ENCODE measurements at places on chromosomes 6 and 20.

DNA sequence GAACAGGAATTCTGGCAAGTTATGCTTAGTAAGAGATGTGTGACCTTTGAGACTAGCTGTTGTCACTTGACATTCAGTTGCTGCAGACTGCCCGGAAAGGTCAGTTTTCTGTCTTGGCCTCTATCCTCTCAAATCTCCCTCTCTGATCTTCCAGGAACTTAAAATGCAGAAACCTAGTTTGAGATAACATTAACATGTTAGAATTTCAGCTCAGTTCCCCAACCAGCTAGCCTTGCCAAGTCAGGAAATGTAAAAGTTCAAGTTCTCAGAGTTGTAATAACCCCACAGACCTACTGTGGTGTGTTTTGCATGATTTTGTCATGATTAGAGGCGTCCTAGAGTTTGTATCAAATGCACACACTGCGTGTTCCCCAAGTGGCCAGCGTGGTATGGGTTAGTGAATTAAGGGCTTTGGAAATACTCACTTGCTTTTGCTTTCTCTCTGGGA is 46.6 kb downstream of the DUSP22 start:
- DNase-seq = no peak

DNA sequence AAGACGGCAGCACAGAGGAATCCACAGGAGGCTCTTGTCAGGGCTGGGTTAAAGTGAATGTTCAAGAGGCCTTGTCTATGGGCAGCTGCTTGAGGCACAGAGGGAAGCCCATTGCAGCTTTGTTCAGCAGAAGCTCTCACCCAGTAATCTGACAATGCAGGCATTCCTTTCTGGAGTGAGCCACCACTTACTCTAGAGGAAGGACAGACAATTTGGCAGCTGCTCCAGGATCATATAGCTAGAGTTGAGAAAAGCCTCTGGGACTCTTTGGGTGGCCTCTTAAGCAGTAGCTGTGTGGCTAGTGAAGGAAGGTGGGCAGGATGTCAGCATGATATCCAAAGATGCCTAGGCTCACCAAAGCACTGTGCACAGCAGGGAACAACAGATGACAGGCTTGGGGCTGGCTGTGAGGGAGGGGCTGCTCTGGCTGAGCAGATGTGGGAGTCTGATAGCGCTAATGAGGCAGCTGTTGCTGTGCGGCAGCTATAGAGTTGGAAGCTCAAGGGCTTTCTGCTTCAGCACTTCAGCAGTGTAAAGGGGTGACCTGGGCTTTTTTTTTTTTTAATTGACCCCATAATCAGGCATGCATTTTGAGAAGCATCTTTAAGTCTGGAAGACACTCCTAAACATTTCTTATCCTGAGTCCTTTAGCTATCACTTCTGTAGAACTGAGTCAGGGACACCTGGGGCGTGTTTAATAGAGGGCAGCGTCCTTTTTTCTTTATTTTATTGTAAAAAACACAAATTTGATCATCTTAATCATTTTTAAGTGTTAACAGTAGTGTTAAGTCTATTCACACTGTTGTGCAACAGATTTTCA is 27.2 kb downstream of the CMTR1 start:
- no peak for DNase-seq

GRCh38 chr6:25628471-25629197 is 23.4 kb upstream of the SCGN start:
- DNase-seq = no peak

- no peak for DNase-seq
These were observed 38.9 kb downstream of the CSNK2A1 start for GRCh38 chr20:504632-505075.

GRCh38 chr20:14712302-14712739 is 374.9 kb upstream of the FLRT3 start:
- no peak for DNase-seq

DNA sequence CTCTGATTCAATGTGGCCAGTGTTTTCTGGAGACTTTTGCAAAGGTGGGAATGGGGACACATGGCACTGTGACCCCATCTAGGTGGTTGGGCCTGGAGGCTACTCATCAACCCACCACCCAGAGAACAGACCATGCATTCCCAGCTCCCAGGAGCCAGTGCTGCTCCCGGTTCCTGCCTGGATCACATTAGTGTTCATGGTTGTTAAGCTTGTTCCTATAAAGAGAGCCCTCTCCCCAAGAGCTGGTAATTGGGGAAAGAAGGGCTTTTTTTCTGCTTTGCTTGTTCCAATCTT is 102.0 kb downstream of the PHACTR3 start:
- no peak for DNase-seq

GRCh38 chr6:110876170-110876773 is 1.7 kb downstream of the AMD1 start:
- peak; percentile 26 for DNase-seq

DNA sequence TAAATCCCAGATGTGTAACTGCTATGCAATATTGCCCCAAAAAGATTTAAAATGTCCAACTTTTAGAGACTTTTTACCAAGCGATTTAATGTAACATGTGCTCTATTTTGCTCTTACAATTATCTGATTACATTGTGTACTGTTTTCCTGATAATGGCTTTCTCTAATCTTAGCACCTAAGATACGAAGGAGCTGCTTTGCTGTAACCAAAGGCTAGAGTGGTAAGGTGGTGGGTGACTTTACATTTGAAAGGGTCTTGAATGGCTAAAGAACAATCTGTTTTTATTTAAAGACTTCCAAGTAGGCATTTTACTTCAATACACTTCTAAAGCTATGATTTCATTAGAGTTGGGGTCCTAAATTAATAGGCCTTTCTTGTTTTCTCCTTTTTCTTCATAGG is 1201.6 kb upstream of the MAP3K7 start:
- DNase-seq = no peak

DNA sequence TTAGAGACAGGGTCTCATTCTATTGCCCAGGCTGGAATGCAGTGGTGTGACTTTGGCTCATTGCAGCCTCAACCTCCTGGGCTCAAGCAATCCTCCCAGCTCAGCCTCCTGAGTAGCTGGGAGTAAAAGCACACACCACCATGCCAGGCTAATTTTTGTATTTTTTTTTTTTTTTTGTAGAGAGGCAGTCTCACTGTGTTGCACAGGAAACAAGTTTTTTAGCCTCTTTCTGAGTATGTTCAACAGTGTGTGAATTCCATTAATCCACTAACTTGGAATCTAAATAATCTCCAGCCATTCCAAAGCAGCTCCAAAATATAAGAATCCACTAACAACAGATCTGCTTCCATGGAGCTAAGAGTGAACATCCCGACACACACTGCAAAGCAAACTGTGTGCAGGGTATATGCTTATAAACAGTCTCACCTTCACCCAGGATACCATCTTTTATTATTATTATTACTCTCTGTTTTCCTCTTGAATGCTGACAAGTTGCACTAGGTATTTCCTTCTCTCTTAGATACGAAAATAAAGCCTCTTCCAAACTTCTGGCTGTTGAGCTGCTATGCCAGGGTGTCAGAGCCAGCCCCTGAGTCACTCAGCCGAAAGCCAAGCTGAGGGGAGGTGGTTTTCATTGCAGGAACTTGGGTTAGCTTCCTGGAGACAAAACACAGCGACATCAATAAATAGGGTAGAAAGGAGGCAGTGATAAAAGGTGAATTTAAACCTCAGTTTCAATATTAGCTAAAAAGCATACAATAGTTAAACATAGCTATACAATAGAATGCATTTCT is 264.9 kb downstream of the HIVEP2 start:
- DNase-seq = no peak

- DNase-seq = no peak
These were observed 167.3 kb downstream of the GRM4 start for GRCh38 chr6:33978412-33979150.

DNA sequence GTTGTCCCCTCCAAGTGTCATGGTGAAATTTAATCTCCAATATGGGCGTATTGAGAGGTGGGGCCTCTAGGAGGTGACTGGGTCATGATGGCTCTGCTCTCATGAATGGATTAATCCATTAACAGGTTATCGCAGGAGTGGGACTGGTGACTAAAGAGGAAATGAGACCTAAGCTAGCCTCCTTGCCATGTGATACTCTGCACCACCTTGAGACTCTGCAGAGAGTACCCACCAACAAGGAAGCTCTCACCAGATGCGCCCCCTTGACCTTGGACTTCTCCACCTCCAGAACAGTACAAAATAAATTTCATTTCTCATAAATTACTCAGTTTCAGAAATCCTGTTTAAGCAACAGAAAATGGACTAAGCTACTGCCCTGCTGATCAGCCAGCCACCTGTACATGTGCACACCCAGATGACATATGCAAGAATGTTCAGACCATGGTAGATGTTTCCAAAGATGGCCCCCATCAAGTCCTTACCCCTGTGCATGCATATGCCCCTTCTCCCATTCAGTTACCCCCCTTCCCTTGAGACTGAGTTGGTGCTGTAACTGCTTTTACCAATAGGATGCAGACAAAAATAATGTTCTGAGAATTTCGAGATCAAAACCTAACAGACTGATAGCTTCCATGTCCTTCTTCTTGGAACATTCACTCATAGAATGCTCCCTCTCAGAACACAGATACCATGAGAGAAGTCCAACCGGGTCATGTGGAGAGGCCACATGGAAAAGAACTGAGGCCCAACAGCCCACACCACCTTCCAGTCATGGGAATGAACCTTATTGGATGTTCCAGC is 28.4 kb downstream of the MAP3K5 start:
- no peak for DNase-seq

DNA sequence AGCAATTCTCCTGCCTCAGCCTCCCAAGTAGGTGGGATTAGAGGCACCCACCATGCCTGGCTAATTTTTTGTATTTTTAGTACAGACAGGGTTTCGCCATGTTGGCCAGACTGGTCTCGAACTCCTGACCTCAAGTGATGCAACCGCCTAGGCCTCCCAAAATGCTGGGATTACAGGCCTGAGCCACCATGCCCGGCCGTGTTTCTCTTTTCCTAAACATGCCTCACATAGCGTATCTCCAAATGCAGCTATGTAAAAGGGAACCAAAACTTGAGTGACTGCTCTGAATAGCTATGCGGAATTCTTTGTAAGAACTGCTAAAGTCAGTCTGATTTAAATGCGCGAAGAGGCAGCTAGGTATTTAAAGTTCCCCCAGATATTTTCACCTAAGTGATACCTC is 20.5 kb downstream of the BPIFA2 start:
- DNase-seq = no peak

GRCh38 chr6:3418496-3419060 is 38.3 kb downstream of the SLC22A23 start:
- no peak for DNase-seq

GRCh38 chr6:125503181-125503580 is 201.4 kb upstream of the HDDC2 start:
- DNase-seq = no peak

DNA sequence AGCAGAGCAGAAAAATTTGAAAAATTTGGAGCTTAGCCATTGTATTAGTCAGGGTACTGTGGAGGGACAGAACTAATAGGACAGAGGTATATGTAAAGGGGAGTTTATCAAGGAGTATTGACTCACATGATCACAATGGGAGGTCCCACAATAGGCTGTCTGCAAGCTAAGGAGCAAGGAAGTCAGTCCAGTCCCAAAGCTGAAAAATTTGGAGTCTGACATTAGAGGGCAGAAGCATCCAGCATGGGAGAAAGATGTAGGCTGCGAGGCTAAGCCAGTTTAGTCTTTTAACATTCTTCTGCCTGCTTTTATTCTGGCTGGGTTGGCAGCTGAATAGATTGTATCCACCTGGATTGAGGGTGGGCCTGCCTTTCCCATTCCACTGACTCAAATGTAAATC is 82.0 kb downstream of the SMPDL3A start:
- DNase-seq = no peak

GRCh38 chr6:15751721-15752350 is 89.0 kb upstream of the DTNBP1 start:
- DNase-seq = no peak

- DNase-seq = no peak
These were observed 846 bp downstream of the ZSCAN31 start for GRCh38 chr6:28335040-28335563.

GRCh38 chr6:79810871-79811270 is 136.5 kb downstream of the ELOVL4 start:
- DNase-seq = no peak

- no peak for DNase-seq
These were observed 491.4 kb upstream of the SOX4 start for GRCh38 chr6:21102201-21102600.

DNA sequence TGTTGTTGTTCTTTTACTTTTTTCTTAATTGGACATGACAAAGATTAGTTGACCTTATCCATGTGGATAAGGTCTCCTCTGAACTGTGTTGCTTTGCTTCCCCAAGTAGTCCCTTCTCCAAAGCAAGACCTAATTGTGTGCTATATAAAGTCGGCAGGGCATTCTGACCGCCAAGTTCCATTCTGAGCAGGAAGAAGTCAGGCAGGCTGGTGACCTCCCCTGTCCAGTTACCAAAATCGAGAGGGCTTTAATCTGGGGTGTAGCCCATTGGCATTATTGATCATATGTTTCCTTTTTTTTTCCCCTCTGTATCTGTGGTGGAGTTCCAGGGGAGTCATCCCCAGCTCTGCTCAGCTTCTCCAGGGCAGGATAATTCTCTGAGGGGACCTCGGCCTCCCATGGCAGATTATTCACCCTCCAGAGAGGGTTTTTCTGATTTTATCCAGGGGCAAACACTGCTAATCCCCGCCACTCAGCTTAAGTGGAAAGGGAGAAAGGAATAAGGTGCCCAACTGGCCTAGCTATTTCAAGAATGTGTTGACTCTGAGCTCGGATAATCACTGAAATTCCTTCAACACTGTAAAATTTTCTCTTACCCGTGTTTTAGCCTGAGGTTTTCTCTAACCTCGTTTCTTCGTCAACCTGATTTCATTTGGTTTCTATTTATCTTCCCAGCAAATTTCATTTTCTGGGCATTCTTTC is 71.8 kb upstream of the L3MBTL3 start:
- no peak for DNase-seq

GRCh38 chr20:16761305-16761829 is 13.2 kb downstream of the OTOR start:
- DNase-seq = no peak

DNA sequence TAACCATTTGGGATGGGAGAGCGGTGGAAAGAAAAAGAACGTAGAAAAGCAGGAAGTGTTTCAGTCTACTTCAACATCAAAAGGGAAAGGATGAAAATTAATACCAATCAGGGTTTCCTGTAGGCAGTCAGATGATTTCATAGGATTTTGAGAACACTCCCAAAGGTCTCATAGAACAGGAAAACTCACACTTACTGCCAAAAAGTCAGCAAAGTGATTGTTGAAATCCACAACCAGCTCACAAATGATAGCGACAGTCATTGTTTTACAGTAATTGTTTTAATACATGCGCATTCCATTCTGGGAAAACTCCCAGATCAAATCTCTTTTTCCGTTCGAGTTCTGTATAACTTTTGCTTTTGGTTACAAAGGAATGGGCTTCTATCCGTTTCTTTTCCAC is 5.3 kb upstream of the CNKSR3 start:
- no peak for DNase-seq

DNA sequence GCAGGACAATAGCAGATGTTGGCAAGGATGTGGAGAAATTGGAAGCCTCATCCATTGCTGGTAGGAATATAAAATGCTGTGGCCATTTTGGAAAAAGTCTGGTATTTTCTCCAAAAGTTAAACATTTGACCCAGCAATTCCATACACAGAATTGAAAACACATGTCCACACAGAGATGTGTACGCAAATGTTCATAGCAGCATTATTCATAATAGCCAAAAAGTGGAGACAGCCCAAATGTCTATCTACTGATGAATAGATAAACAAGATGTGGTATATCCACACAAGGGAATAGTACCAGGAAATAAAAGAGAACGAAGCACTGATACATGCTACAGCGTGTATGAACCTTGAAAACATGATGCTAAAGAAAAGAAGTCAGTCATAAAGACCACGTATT is 40.5 kb downstream of the CFAP61 start:
- DNase-seq = no peak

All from stimulated activated CD8-positive, alpha-beta memory T cell treated with anti-CD3 and anti-CD28 coated beads, Interleukin-15, amount 100 ng/mL, for 24 hours (primary cell).